ENCODE measurements at places on chromosomes 12 and 14. TPM values are rescaled to one million over a fixed set of nuclear protein-coding genes. Genes with fewer than 3 reads are reported as not detected.

The TMEM229B gene
- total RNA-seq, result 5.9 TPM

The TSPAN11 gene
- total RNA-seq, result 1.0 TPM

The DEPDC4 gene
- total RNA-seq, result 1.3 TPM

The TSHR gene
- total RNA-seq, result 0.20 TPM

The SLCO1B3 gene
- not detected for total RNA-seq

The CCNB1IP1 gene
- 38.0 TPM for total RNA-seq

The GPR84 gene
- total RNA-seq, result not detected

The PRIM1 gene
- total RNA-seq, result 25.1 TPM

The VDR gene
- total RNA-seq, result 15.9 TPM

The TAS2R9 gene
- total RNA-seq, result not detected

The FSCB gene
- not detected for total RNA-seq

The ORMDL2 gene
- 12.0 TPM for total RNA-seq

The VSX2 gene
- not detected for total RNA-seq

The GZMB gene
- not detected for total RNA-seq

The OR6C75 gene
- total RNA-seq, result not detected

The SUOX gene
- 23.4 TPM for total RNA-seq

The CLEC6A gene
- total RNA-seq, result not detected

The GALNT8 gene
- not detected for total RNA-seq

The ART4 gene
- not detected for total RNA-seq

The NKX2-1 gene
- total RNA-seq, result not detected

The RTN1 gene
- total RNA-seq, result 1.4 TPM

The DDX55 gene
- 24.1 TPM for total RNA-seq

The LACRT gene
- not detected for total RNA-seq

The C1R gene
- 50.9 TPM for total RNA-seq

The IL23A gene
- total RNA-seq, result not detected

The SPIC gene
- total RNA-seq, result not detected

The E2F7 gene
- total RNA-seq, result 2.5 TPM

The RNASE1 gene
- not detected for total RNA-seq

The DTX3 gene
- 0.52 TPM for total RNA-seq

The GLI1 gene
- total RNA-seq, result 0.03 TPM
